ENCODE measurements at places on chromosomes 2 and 18. TPM values are rescaled to one million over a fixed set of nuclear protein-coding genes. Genes with fewer than 3 reads are reported as not detected.

TOGARAM2 gene
- 2.1 TPM for total RNA-seq

C2orf66 gene
- not detected for total RNA-seq

FBLN7 gene
- 2.5 TPM for total RNA-seq

NAT8 gene
- total RNA-seq, result not detected

FER1L5 gene
- not detected for total RNA-seq

GRB14 gene
- 2.3 TPM for total RNA-seq

CAPN14 gene
- 0.97 TPM for total RNA-seq

LINC00305 gene
- not detected for total RNA-seq

- no peak for DNase-seq
- H3K27me3 ChIP-seq, result peaks cover 3% of the 10 kb centered on the region
- no peak overlapping the region for H3K27ac ChIP-seq
- H3K4me1 ChIP-seq, result no peaks in the 10 kb centered on the region
- H3K36me3 ChIP-seq, result no peaks in the 10 kb centered on the region
Observed at GRCh38 chr18:67216846-67217245, 299.7 kb downstream of the DSEL start.

DNA sequence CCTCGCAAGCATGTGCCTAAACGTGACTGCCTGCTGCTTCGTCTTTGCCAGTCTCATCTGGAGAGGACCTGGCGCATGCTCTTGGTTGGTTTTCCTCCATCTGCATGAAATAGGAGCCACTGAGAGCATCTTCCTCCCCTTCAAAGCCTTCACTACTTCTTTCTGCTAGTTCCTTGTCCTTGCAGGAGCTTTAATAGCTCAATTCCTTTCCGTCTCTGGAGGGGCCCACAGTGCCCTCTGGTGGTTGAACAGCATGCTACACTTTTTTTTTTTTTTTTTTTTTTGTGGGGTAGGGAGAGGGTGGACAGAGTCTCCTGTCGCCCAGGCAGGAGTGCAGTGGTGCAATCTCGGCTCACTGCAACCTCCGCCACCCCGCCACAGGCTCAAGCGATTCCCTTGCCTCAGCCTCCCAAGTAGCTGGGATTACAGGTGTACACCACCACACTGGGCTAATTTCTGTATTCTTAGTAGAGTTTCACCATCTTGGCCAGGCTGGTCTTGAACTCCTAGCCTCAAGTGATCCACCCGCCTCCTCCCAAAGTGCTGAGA lies 59.6 kb downstream of the SP110 start:
- no peaks in the 10 kb centered on the region for H3K27me3 ChIP-seq
- DNase-seq, result no peak
- no peak overlapping the region for H3K4me3 ChIP-seq

DNA sequence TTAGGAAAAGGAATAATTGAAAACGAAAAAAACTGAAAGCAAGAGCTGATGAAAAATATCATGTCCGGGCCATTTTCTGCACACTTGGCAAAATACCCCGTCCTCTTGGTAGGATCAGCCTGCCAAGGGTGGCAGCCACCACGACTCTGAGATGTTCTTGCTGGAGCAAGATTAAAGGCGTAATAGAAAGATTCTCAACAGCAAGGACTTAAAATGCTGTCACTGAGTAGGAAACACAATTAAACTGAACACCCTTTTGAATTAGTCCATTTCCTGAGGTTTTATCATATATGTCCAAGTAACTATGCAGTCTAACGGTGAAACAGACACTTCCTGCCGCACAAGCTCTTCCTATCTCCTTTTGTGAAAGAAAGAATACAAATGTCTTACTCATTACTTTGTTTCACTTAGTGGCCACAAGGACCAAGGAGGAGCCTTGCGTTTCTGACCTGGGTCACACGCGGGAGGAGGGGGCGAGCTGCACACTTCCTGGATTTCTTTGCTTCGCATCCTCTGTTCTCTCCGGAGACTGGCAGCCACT lies 222.7 kb downstream of the PIEZO2 start:
- peaks cover 5% of the 10 kb centered on the region for H3K4me1 ChIP-seq
- no peaks in the 10 kb centered on the region for H3K36me3 ChIP-seq
- peak overlapping the region; percentile 16 for H3K4me3 ChIP-seq
- DNase-seq, result no peak

DNA sequence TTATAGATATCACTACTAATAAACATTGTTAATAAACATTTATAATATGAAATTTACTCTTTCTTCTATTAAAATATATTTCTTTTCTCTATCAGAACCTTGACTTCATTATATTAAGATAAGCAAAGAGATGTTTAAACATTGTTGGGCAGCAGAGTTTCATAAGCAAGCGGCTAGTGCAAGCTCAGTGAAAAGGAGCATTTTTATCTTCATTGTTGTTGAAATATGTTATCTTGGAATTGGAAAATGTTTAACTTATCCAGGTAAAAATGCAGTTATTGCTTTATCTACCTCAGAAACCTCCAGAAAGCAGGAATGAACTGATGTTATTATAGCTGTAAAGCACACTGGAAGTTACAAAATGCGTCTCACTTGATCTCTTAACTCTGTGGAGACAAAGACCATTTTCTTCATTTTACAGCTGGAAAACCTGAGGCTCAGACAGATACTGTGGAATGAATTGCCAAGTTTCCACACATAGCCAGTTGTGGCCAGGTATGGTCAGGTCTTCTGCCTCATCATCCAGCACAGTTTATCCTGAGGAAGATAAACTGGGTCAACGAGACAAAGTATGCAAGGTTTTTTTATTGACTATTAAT lies 934.6 kb upstream of the FAM98A start:
- H3K27me3 ChIP-seq, result no peaks in the 10 kb centered on the region
- H3K36me3 ChIP-seq, result no peaks in the 10 kb centered on the region
- no peak overlapping the region for H3K27ac ChIP-seq
- no peaks in the 10 kb centered on the region for H3K4me1 ChIP-seq

GRCh38 chr18:26893996-26894395 lies 28.5 kb upstream of the AQP4 start:
- H3K36me3 ChIP-seq, result no peaks in the 10 kb centered on the region
- H3K27me3 ChIP-seq, result no peaks in the 10 kb centered on the region
- DNase-seq, result no peak
- no peak overlapping the region for H3K27ac ChIP-seq
- H3K4me3 ChIP-seq, result no peak overlapping the region

DNA sequence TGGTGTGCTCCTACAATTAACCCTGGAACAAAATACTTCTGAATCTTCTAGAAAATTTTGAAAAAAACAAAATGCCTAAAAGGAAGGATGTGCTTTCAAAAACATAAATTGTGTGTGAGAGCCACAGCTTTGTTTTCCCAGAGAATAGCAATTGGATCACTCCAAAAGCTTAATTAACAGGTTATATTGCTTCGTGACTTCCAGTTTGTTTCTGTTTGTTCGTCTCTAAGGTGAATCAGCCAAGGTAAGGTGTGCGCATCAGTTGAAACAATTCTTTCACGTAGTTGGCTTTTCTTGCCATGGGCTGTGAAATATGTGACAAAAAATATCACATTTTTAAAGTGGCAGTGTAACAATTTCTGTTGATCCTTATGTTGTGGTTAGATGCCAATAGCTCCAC lies 90.3 kb upstream of the BARD1 start:
- no peaks in the 10 kb centered on the region for H3K27me3 ChIP-seq
- no peak for DNase-seq
- H3K4me3 ChIP-seq, result no peak overlapping the region

GRCh38 chr2:225670111-225670974 lies 270.8 kb downstream of the NYAP2 start:
- H3K36me3 ChIP-seq, result no peaks in the 10 kb centered on the region
- H3K4me1 ChIP-seq, result no peaks in the 10 kb centered on the region

- H3K4me3 ChIP-seq, result no peak overlapping the region
- no peaks in the 10 kb centered on the region for H3K36me3 ChIP-seq
- H3K27ac ChIP-seq, result no peak overlapping the region
- DNase-seq, result no peak
- no peaks in the 10 kb centered on the region for H3K27me3 ChIP-seq
- H3K4me1 ChIP-seq, result no peaks in the 10 kb centered on the region
Observed at GRCh38 chr2:198490748-198491147, 686.4 kb downstream of the PLCL1 start.

DNA sequence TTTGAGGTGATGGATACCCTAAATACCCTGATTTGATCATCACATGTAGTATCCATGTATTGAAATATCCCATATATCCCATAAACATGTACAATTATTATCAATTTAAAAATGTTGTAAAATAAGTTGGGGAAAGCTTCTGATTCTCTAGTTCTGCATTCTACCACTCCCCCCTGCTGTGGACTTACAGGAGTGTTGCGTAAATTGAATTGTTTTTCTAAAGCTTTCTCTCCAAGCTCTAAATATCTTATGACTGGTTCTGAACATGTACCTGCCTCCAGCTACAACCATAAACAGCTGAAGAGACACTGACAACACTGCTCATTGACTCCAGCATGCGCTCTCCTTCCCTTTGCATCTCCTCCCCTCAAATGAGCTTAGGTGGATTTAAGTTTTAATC lies 145.2 kb downstream of the MGAT5 start:
- DNase-seq, result no peak
- H3K27me3 ChIP-seq, result no peaks in the 10 kb centered on the region
- H3K4me1 ChIP-seq, result peaks cover 31% of the 10 kb centered on the region

DNA sequence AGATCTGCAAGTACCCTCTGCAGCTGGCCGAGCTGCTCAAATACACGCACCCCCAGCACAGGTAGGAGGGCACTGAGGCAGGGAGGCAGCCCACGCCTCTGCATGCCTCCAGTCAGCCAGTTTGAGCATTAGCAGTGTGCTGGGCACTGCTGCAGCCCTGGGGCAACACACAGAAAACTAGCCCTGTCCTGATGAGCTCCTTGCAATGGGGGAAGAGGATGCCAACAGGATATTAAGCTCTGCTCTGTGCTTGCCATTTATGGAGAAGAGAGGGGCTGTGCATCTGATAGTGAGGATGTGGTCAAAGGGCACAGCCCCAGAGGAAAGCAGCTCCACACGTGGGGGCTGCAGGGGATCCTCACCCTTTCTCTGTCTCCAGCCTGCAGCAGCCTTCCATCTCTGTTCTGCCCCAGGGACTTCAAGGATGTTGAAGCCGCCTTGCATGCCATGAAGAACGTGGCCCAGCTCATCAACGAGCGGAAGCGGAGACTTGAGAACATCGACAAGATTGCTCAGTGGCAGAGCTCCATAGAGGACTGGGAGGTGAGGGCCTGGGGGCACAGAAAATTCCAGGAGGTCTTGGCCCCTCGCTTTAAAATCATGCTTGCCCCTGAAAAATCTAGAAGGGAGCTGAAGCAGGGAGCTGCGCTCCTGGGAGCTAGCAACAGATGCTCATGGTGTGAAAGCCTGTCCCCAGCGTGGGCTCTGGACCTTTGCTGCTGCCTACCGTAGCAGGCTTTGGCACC lies 51.7 kb downstream of the FAM168B start:
- DNase-seq, result no peak
- peaks cover 51% of the 10 kb centered on the region for H3K36me3 ChIP-seq
- H3K27me3 ChIP-seq, result no peaks in the 10 kb centered on the region
- no peak overlapping the region for H3K27ac ChIP-seq
- no peak overlapping the region for H3K4me3 ChIP-seq

- no peaks in the 10 kb centered on the region for H3K27me3 ChIP-seq
- H3K4me3 ChIP-seq, result no peak overlapping the region
- H3K27ac ChIP-seq, result no peak overlapping the region
Observed at GRCh38 chr18:61754039-61754583, 138.7 kb downstream of the RNF152 start.

DNA sequence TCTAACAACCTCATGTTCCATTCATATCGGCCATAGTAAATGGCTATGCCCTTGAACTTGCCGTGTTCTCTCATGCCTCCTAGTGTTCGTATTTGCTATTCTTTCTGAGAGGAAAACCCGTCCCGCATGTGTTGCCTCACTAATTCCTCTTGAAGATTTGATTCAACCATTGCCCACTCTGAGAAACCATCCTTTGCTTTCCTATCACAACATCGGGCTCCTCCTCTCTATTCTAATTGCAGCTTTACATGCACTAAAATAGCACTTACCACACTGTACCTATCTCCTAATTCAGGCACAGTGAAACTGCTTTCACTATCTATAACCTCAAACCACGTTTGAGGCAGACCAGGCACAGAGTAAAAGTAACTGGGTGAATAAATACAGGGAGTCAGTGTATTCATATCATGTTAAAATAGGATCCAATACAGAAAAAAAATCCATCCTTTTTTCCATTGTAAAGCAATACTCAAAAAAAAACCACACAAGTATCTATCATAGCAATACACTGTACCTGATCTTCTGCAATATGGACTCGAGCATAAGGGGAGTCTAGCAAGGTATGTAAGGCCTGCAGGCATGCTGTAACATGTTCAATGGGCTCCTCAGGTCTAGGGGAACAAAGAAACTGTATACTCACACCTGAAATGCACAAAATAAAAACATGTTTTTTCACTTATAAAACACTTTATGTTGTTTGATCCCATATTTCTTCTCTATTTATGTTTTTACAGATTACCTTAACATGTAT lies 39.0 kb upstream of the STRN start:
- no peak for DNase-seq
- no peak overlapping the region for H3K27ac ChIP-seq
- H3K4me1 ChIP-seq, result no peaks in the 10 kb centered on the region
- H3K27me3 ChIP-seq, result no peaks in the 10 kb centered on the region
- H3K36me3 ChIP-seq, result peaks cover 85% of the 10 kb centered on the region

GRCh38 chr2:217417536-217417935 lies 557.7 kb upstream of the TNP1 start:
- no peak for DNase-seq
- H3K27ac ChIP-seq, result peak overlapping the region; percentile 41
- no peak overlapping the region for H3K4me3 ChIP-seq
- H3K27me3 ChIP-seq, result no peaks in the 10 kb centered on the region
- H3K4me1 ChIP-seq, result peaks cover 16% of the 10 kb centered on the region
- no peaks in the 10 kb centered on the region for H3K36me3 ChIP-seq

GRCh38 chr2:238919307-238919706 lies 71.4 kb downstream of the TWIST2 start:
- H3K36me3 ChIP-seq, result no peaks in the 10 kb centered on the region
- H3K4me1 ChIP-seq, result no peaks in the 10 kb centered on the region
- H3K4me3 ChIP-seq, result no peak overlapping the region
- DNase-seq, result no peak

DNA sequence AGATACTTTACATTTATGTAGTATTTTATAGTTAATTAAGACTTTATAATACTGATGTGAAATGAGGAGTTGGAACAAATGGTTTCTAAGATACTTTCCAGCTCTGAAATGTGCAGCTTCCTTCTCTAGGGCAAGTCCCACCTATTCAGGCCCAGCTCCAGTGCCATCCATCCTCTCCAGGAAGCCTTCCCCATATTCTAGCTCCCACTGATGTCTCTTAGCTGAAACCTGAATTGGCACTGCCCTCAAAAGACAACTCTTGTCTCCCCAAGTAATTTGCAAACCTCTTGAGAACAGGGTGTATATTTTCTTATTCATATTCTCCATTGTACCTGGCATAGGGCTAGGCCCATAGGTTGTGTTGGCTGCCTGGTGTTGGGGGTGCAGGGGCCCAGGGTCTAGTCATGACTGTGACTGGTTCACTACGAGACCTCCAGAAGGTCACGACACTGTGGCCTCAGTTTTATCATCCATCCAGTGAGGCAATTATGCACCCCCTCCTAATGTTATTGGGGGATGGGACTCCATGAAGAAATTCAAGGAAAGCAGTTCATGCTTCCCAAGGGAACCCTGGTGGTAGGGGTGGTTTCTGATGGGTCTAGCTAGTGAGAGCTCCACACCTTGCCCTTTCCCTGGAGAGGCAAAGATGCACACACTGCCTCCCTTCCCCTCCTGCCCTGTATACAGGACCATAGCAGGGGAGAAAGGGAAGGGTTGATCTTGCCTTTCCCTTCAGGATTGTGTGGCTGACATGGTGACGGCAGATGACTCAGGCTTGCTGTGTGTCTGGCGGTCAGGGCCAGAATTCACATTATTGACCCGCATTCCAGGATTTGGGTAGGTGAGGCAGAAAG lies 2.8 kb downstream of the WDR54 start:
- peaks cover 38% of the 10 kb centered on the region for H3K36me3 ChIP-seq
- H3K4me1 ChIP-seq, result peaks cover 23% of the 10 kb centered on the region
- no peaks in the 10 kb centered on the region for H3K27me3 ChIP-seq
- DNase-seq, result no peak
- H3K4me3 ChIP-seq, result no peak overlapping the region
- H3K27ac ChIP-seq, result no peak overlapping the region
